ENCODE measurements at places on chromosomes 4 and X. TPM values are rescaled to one million over a fixed set of nuclear protein-coding genes. Genes with fewer than 3 reads are reported as not detected.

The DOCK11 gene
- total RNA-seq = 12.0 TPM

DNA sequence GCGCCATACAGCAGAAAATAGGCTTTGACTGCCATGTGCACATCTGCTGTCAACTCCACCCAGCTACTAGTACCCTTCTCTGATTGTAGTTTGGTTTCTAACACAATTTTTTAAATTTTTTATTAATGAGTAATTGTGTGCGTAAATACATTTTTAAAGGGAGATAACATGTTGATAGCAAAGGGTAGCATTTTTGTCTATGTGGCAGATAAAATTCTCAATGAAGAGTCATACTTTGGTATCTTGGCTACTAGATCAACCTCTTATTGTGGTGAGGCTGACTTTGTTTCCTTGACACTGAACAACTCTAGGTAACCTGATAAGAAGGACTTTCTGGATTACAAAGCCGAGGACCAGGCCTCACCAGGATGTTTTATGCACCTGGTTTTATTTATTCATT, 9.5 kb downstream of the ADH4 start:
- DNase-seq = no peak

The RPS6KA6 gene
- total RNA-seq = 14.6 TPM

DNA sequence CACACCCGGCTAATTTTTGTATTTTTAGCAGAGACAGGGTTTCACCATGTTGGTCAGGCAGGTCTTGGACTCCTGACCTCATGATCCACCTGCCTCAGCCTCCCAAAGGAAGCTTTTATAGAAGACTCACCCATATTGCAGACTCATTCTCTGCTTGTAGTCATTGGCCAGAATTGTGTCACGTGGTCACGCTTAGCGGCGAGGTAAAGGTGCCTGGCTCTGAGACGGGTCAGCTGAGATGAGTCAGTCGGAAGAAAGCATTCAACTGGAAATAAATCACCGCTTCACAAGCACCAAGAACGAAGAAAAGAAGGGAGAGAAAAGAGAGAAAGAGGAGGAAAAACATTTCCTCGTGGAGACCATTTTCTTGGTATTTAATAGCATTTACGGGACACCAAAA, 218.8 kb upstream of the NOCT start:
- no peak for DNase-seq

GRCh38 chr4:53141308-53141707, 224.6 kb downstream of the SCFD2 start:
- no peak for DNase-seq

GRCh38 chrX:119728487-119728886, 29.9 kb upstream of the SOWAHD start:
- DNase-seq = no peak

The GAB3 gene
- total RNA-seq = 1.2 TPM

DNA sequence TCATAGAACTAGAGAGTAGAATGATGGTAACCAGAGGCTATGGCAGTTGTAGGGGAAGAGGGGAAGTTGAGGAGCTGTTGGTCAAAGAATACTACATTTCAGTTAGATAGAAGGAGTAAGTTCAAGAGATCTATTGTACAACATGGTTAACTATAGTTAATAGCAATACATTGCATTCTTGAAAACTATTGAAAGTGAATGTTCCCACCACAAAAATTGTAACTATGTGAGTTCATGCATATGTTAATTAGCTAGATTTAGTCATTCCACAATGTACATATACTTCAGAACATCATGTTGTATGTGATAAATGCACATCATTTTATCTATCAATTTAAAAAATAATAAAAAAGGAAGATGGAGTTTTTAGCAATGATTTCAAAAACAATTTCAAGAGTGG, 125.3 kb upstream of the IL15 start:
- no peak for DNase-seq

The ELF4 gene
- total RNA-seq = 2.3 TPM

DNA sequence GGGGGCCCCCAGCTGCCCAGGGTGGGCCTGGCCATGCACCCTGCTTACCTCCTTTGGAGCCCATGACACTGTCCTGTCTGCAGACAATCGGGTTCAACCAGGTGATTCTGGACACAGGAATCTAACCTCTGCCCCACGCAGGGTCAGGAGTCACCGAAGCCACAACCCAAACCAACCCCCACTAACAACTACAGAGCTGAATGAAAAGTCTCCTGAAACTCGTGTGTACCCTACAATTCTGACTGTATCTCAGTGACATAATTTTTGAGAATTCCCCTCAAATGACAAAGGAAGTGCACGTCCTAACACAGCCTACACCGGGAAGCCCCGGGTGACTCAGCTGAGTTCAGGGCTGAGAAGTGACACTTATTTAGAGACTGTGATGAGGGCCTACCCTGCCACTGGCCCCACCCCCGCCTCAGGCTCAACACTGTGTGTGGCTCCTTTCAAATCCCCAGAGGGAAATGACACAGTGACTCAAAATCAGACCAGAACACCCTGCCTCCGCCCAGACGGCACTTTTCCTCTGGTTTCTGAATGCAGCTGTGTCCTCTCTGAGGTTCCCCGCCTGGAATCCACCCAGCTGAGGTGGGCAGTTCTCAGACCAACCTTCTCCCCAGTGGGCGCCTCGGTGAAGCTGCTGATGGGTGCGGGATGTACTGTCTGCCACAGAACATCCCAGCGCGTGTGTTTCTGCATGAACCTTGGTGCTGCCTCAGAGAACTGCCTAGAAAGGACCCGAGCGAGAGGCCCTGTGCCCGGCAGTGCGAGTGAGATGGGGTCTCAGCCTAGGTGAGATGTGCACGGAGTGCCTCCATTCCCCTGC, 9.9 kb downstream of the TNIP2 start:
- DNase-seq = no peak

DNA sequence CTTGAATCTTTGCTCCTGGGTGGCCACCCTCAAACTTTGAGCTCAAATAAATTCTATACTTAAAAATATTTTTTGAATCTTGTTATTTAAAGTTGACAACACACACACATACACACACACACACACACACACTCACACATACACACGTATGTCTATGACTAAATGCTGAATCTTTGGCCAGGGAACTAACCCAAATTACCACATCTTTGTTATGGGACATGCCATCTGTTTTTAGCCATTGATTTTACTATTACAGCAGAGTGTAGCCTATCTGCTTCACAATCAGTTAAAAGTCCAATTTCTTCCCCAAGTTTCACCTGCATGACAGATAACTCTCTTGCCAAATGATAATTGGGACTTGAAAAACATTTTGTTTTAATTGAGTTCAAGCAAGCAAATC, 45.0 kb upstream of the USP46 start:
- no peak for DNase-seq

The DDIT4L gene
- total RNA-seq = 6.4 TPM

The SH3D19 gene
- total RNA-seq = 51.3 TPM

The ATOH1 gene
- total RNA-seq = 0.61 TPM

DNA sequence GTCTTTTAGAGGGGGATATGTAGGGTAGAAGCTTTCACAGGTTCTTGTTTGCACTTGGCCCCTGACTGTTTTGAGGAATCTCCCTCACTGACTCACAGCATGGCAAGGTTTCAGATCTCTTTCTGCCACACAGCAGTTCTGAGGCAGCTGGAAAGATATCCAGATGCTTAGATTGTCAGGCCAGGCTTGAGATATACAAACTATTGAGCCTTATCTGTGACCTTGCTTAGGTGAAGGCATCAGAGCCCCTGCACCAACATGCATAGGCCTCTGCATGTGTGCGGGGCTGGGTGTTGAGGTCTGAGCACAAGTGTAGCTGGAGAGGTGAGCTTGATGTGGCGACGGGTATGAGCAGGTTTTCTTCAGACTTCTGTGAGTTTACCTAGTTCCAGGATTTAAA, 80.9 kb upstream of the MSANTD1 start:
- no peak for DNase-seq

GRCh38 chr4:182627996-182628395, 289.2 kb downstream of the DCTD start:
- no peak for DNase-seq

DNA sequence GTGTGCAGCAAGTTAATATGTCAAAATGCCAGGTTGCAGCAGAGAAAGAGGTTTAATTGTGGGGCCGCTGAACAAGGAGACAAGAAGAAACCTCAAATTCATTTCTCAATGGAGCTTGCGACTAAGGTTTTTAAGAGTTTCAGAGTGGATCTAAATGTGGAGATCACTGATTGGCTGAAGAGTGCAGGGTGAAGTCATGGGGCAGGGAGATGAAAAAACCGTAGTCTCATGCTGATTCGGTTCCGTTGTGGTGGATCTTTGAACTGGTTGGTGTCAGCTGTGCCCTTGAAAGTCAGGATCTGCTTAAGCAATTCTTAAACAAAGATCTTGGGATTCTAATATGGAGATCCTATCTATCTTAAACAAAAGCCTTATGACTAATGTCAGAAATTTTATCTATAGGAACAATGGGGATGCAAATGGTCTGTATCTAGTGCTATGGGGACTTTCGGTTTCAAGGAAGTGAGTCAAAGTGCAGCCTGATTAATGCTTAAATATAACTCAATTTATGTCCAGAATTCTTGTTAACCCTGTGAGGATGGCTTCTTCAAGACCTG, 173.9 kb upstream of the CENPE start:
- DNase-seq = no peak

- DNase-seq = no peak
These were observed 13.6 kb upstream of the PDGFRA start for GRCh38 chr4:54215379-54216077.

DNA sequence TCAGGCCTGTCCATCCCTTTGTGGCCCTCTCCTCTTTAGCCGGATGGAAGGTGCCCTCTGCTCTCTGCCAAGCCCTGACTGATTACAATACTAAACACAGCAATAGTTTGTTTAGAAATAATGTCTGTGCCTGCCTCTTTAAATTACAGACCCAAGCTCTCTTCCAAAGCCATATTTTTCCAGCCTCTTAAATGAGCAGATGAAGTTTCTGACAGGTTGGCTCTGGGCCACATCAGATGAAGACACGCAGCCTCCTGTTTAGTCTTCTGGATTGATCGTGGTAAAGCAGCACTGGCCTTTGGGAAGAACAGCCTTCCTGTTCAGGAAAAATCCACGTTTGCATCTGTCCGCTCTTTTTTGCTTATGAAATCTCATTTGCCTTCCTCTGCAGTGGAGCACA, 133.6 kb downstream of the CPE start:
- DNase-seq = no peak

The XAGE1A gene
- total RNA-seq = not detected

DNA sequence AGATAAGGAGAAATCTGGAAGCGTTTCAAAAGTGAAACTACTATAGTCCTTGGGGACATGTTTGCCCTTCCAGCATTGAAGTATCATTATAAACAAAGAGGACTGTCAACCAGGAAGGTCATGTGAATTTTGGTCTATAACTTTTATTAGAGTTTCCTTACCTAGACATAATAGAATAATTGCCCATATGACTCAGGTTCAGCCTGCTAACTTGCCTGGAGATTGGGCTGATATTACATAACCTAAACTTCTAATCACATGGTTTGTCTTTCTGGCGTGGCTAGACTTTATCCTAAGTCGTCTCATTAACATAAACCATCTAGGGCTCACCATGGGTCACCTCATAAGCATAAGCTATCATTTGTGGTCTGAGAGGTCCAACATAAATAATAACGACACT, 775.9 kb downstream of the CENPC start:
- DNase-seq = no peak

The KLB gene
- total RNA-seq = not detected

GRCh38 chr4:168610911-168611530, 114.2 kb downstream of the PALLD start:
- no peak for DNase-seq

- no peak for DNase-seq
These were observed 14.2 kb downstream of the ZNF81 start for GRCh38 chrX:47850901-47851300.

- DNase-seq = no peak
These were observed 101.8 kb downstream of the TENM3 start for GRCh38 chr4:182344968-182345367.

The HSFX1 gene
- 0.63 TPM for total RNA-seq

The ASB9 gene
- total RNA-seq = not detected

DNA sequence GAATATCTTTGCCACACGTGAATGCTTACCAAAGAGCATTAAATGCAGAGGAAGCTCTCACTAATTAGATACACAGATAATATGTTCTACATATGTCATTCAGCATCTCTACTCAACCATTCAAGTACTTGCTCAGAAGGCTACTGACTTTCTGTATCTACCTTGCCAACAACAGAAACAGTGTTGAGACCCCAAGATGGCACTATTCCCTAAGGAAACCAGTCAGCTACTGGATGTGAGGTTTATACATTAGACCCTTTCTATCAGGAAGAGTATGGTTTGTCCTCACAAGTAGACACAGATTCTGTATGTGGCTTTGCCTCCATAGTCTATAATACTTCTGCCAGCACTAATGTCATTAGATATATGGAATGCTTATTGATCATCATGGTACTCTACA, 443.9 kb upstream of the INTU start:
- DNase-seq = no peak

The ANKRD50 gene
- total RNA-seq = 25.0 TPM

The CSAG1 gene
- not detected for total RNA-seq

The GPM6B gene
- total RNA-seq = 132 TPM

GRCh38 chr4:40808926-40809457, 59.2 kb downstream of the NSUN7 start:
- DNase-seq = no peak

The MAGEA12 gene
- total RNA-seq = not detected

The LANCL3 gene
- total RNA-seq = 0.36 TPM

DNA sequence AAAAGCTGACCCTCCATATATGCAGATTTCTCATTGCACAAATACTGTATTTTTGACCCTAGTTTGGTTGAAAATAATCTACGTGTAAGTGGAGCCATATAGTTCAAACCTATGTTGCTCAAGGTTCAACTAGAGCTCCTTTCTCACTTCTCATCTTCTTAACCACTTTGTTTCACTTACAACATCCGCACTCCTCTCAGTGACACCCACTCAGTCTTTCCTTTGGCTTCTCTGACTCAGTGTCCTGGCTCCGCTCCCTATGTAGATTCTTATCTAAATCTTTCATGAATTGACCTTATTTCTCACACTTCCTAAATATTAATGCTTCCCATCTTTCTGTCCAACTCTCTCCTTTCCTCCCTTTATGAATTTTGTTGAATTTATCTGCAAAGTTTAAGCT, 32.9 kb upstream of the DKK2 start:
- no peak for DNase-seq

The COL4A6 gene
- 10.4 TPM for total RNA-seq

The PCGF3 gene
- total RNA-seq = 49.7 TPM

DNA sequence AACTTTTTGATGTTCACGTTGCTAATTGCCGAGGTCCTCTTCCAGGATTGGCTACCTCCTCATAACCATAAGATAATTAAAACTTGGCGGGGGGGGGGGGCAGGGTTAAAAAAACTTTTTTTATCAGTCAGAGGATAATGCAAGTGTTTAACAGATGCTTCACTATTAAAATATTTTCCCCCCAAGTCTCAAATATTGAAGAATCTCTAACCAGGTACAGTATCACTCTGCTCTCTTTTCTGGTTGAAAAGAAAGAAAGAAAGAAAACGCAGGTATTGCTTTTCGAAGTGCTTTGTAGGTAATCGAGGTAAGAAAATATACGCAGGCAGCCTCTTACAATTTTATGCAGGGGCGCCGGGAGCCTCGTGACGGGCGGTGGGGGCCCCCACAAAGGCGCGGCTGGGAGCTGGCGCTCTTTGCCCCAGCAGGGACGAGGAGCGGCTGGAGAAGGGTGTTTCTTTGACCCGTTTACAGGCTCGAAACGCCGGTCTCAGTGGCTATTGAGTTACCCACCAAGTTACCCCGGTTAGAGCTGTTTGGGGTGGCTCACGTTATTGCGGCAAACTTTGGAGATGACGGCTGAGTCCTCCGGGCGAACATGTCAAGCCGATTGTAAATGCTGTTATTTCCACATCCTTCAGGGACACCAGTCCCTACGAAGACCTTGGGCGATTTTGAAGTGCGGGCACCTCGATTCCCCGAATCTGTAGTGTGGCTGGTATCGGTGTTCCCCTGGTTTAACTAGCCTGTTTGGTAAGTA, 477 bp upstream of the HAND2 start:
- DNase-seq = no peak
